ENCODE measurements at places on chromosomes 2 and 18.
A peak's percentile ranks its signal among the peaks of the same experiment; 100 is the strongest.

DNA sequence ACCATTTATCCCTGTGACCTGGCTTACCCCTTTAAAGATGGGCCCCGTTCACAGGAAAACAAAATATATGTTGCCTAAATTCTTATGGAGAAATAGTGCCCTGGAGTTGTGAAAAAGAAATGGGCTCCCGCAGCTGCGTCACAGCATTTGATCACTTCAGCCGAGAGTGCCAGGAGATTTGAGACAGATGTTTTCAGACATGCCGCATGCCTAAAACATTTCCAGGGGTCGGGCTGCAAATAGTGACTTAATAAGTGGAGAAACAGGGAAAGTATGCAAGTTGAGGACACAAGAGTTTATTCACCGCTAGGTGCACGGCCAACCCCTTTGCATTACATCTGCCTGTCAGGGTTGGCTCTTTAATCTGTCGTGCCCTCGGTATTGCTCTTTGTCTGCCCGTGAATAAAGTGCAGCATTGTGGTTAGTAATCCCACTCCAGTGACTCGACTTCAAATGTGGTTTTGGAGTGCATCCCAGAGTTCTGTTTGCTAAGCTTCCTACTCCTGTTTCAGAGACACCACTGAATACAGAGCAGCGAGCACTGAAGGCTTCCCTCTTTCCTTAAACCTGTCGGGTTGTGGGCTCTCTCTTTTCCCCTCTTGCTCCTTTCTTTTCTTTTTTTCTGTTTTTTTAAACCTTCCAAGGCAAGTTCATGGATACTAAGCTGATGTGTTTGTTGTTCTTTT, 187.5 kb downstream of the LTBP1 start:
- peak; percentile 83 for DNase-seq

GRCh38 chr2:11745613-11746375, 638 bp upstream of the LPIN1 start:
- no peak for DNase-seq

- no peak for DNase-seq
Observed at GRCh38 chr2:43818761-43819160, 19.9 kb downstream of the ABCG5 start.

DNA sequence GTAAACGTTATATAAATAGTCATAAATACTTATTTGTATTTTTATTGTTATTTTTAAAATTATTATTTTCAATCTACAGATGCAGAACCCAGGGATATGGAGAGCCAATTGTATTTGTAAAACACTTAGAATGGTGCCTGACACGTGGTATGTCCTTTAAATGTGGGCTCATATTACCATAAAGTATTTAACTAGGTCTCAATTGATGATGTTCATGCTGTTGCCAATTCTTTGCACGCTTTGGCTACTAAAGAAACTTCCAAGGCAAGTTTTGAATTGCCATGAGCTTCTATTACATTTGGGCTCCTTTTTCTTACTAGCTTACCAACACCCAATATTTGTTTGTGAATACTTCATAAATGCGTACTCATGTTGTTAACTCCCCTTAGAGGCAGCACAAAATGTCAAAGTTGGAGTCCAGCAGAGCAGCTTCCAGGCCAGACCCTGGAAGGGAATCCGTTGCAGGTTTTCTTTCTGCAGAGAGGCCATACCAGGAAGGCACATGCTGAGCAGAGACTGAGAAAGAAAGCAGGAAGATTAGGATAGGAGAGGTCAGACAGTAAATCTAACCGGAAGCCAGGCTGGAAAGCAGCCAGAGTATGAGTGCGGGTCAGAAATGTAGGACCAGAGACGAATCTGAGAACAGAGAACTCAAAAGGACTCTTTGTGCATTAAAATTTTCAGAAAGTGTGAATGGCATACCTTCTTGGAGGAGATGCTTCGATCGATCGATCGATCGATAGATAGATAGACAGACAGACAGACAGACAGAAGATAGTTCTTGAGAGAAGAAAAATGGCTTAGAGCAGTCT, 4.2 kb upstream of the NOSTRIN start:
- DNase-seq: no peak

GRCh38 chr18:21270453-21270852, 28.4 kb downstream of the GREB1L start:
- no peak for DNase-seq

DNA sequence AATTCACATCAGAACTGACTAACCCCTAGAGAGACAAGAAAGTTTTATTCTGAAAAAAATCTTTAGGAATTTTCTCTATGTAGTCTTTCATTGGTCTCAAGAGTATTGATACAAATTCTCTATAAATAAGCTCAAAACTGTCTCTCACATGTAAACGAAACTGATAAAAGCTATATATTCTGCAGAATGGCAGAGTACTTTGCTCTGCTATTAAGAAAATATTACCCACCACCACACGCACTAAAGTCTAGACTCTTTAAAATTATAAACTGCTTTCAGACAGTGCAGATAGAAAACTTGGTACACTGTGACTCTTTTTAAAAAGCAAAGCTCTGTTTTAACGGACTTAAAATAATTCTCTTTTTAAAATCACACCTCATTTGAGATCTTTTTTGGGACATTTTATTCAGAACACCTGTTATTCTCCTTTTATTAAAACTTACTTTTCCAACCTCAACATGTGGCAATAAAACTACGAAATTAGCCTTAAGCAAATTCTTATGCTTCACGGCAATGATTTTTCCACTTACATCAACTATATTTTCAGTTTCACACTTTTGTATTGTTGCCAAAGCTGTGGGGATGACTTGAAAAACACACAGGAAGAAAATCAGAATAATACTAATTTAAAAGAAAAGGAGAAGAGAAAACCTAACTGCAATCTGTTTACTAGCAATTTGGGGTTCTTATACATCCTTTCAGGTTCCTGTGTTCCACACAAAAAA, 58.0 kb downstream of the CCDC88A start:
- no peak for DNase-seq

GRCh38 chr2:158803506-158803905, 8.4 kb downstream of the DAPL1 start:
- no peak for DNase-seq

- no peak for DNase-seq
Observed at GRCh38 chr2:104521247-104521646, 332.7 kb upstream of the POU3F3 start.

GRCh38 chr2:85134255-85134895, 1.2 kb downstream of the TCF7L1 start:
- no peak for DNase-seq

GRCh38 chr2:11622611-11623010, 47.4 kb downstream of the NTSR2 start:
- DNase-seq: no peak

All from forelimb muscle (tissue), 1 donor.